Mesendoderm (in vitro differentiated cells): ENCODE measurements at places on chromosomes 1 and 21.
A peak's percentile ranks its signal among the peaks of the same experiment; 100 is the strongest.

DNA sequence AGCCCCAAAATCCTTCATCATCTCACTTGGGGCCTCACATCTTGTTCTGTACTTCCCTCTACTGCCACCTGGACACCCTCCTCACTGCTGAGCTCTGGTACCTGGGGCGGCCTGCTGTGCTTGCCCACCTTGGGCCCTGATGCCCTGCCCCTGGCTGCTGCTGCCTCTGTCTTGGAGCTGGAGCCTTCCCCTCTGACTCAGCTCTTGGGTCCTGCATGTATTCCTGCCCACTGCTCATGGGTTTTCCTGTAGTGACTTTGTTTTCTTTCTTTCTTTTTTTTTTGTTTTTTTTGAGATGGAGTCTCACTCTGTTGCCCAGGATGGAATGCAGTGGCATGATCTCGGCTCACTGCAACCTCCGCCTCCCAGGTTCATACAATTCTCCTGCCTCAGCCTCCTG lies 37.5 kb downstream of the TRAPPC10 start:
- H3K36me3 ChIP-seq, result no peaks in the 10 kb centered on the region
- H3K27me3 ChIP-seq, result no peaks in the 10 kb centered on the region
- no peak overlapping the region for H3K4me3 ChIP-seq
- no peak overlapping the region for H3K27ac ChIP-seq

DNA sequence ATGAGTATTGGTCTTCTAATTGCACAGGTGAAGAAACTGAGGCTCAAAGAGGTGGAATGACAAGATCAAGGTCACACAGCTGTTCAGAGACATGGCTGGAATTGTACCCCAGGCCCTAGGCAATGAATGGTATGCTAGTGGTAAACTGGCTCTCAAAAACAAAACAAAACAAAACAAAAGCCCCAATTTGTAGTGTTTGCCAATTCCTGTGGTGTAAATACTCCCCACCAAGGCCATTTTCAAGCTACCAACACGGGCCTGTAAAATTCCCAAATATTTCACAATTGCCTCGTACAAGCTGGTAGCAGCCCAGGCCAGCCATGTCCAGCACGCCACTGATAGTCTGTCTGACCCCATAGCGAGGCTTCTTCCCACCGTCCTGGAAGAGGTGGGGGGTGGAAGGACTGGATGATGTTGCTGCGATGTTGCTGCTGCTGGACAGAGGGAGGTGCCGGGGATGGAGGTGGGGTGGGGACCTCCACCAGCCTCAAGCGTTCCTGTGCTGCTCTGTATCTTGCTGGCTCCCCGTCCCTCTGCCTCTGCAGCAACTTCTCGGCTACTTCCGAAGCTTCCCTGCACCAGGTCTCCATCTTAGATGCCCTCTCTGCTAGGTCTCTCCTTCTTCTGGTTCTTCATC lies 62.2 kb upstream of the RUNX3 start:
- no peaks in the 10 kb centered on the region for H3K4me1 ChIP-seq
- H3K36me3 ChIP-seq, result no peaks in the 10 kb centered on the region
- no peaks in the 10 kb centered on the region for H3K27me3 ChIP-seq
- no peak overlapping the region for H3K4me3 ChIP-seq

GRCh38 chr1:31666263-31666963 lies 21.7 kb upstream of the PEF1 start:
- no peak overlapping the region for H3K4me3 ChIP-seq
- no peaks in the 10 kb centered on the region for H3K27me3 ChIP-seq
- no peak overlapping the region for H3K27ac ChIP-seq
- no peaks in the 10 kb centered on the region for H3K4me1 ChIP-seq
- DNase-seq, result no peak

DNA sequence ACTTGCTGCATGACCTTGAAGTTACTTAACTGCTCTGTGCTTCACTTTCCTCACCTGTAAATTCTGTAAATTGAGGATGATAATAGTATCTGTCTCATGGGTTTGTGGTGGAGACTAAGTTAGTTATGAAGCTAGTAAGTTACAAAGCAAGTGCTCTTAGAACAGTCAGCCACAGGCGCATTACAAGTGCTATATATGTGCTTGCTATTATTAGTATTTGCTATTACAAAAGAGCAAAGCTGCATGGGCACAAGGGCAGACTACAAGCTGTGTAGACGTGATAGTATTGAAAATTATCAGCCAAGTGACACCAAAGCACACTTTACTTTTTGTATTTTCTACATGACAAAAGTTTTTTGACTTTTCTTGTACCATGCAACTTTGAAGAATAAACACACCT lies 150.9 kb upstream of the CTTNBP2NL start:
- no peak overlapping the region for H3K4me3 ChIP-seq
- no peaks in the 10 kb centered on the region for H3K27me3 ChIP-seq
- no peaks in the 10 kb centered on the region for H3K4me1 ChIP-seq
- no peak overlapping the region for H3K27ac ChIP-seq
- DNase-seq, result no peak

GRCh38 chr1:193321242-193321840 lies 134.9 kb upstream of the B3GALT2 start:
- H3K27ac ChIP-seq, result no peak overlapping the region
- no peaks in the 10 kb centered on the region for H3K27me3 ChIP-seq
- H3K4me1 ChIP-seq, result no peaks in the 10 kb centered on the region
- H3K4me3 ChIP-seq, result no peak overlapping the region

GRCh38 chr21:42220138-42220701 lies 1.3 kb downstream of the ABCG1 start:
- no peaks in the 10 kb centered on the region for H3K4me1 ChIP-seq
- H3K27me3 ChIP-seq, result no peaks in the 10 kb centered on the region
- no peaks in the 10 kb centered on the region for H3K36me3 ChIP-seq
- peak; percentile 86 for DNase-seq
- H3K4me3 ChIP-seq, result no peak overlapping the region

GRCh38 chr1:217369271-217369981 lies 261.5 kb downstream of the GPATCH2 start:
- H3K36me3 ChIP-seq, result no peaks in the 10 kb centered on the region
- no peaks in the 10 kb centered on the region for H3K27me3 ChIP-seq

GRCh38 chr21:46253610-46254124 lies 25.1 kb upstream of the LSS start:
- no peaks in the 10 kb centered on the region for H3K27me3 ChIP-seq
- H3K4me1 ChIP-seq, result no peaks in the 10 kb centered on the region
- no peak overlapping the region for H3K27ac ChIP-seq
- peak; percentile 70 for DNase-seq

DNA sequence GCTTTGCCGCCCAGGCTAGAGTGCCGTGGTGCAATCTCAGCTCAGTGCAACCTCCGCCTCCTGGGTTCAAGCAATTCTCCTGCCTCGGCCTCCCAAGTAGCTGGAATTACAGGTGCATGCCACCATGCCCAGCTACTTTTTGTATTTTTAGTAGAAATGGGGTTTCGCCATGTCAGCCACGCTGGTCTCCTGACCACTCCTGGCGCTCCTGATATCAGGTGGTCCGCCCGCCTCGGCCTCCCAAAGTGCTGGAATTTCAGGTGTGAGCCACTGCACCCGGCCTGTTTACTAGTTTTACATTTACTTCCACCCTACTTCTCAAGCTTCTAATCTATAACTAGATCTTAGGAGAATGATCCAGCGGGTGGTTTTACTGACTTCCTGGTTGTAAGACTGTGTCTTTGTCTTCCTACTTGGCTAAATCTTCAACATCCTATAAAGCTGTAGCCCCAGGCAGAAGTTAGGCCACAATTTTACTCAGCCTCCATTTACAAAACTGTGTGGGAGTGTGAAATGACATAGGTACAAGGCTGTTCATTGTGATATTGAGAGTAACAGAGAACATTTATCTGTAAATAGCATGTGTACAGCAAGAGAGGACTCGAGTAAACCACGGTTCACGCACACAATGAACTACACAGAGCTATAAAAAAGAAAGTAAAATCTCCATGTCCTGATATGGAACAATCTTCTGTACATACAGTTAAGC lies 9.6 kb upstream of the POU2F1 start:
- no peaks in the 10 kb centered on the region for H3K27me3 ChIP-seq
- H3K36me3 ChIP-seq, result no peaks in the 10 kb centered on the region
- H3K4me1 ChIP-seq, result no peaks in the 10 kb centered on the region

GRCh38 chr21:43315244-43316137 lies 111.4 kb downstream of the SIK1 start:
- DNase-seq, result no peak
- no peak overlapping the region for H3K27ac ChIP-seq
- no peaks in the 10 kb centered on the region for H3K4me1 ChIP-seq
- H3K27me3 ChIP-seq, result no peaks in the 10 kb centered on the region
- no peak overlapping the region for H3K4me3 ChIP-seq

DNA sequence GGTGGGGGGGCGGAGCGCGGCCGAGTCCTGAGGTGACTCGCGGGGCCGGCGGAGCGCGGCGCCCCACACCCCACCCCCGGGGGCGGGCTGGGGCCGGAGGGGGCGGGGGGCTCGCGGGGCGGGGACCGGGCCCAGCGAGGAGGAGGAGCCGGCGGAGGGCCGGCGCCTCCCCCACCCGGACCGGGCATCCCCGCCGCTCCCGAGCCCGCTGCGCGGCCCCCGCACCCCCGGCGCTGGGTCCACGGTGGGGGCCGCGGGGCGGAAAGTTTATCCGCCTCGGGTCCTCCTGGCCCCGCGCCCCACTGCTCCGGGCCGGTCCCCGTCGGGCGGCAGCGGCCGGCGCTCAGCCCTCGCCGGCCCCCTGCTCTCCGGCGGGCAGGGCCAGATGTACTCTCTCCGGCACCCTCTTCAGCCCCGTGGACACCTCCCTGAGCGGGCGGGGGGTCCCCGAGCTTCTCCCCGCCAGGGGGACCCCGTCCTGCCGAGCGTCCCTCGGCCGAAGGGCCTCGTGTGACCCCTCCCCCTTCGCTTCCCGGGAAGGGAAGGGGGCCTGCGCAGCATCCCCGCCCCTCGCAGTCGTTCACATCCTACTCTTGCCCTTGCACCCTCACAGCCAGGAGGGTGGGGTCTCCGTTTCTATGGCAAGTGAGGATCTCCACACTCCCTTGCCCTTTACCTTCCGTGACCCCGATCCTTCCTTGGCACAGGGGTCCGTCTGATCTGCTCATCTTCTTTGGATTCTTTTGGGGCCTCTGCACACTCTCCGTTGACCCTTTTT lies 663 bp downstream of the CAMTA1 start:
- DNase-seq, result peak; percentile 59
- no peak overlapping the region for H3K27ac ChIP-seq
- H3K4me3 ChIP-seq, result peak overlapping the region; percentile 34
- H3K36me3 ChIP-seq, result no peaks in the 10 kb centered on the region

- peaks cover 3% of the 10 kb centered on the region for H3K4me1 ChIP-seq
- no peaks in the 10 kb centered on the region for H3K36me3 ChIP-seq
- H3K4me3 ChIP-seq, result no peak overlapping the region
- peak; percentile 15 for DNase-seq
These were observed 210.4 kb upstream of the RUNX1 start for GRCh38 chr21:35259457-35259856.

DNA sequence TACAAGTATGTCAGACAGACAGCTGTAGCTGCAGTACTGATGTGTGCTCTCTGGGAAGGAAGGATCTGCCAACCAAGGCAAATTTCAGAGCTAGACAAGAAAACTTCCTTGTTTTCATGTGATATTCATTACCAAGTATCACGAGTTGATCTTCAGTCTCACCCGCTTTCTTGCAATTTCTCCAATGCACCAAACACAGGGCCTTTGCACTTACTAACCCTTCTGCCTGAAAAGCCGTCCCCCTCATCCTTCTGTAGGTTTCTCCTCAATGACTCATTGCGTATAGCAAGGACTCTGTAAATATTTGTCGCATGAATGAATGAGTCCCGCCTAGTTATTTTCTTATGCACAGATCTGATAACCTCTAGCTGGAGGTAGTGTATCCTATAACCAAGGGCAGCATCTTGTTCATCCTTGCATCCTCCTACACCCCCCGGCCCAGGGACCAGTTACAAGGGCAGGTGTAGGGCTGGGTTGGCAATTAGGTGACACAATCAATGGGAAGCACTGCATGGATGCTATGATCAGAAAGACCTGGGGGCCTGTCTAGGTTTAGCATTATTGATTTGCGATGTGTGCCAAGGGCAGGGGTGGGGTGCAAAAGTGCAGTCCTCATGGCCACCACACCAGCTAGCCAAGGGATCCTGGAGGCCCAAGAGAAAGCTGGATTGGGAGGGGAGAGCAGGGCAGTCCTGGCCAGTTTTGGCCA lies 51.4 kb upstream of the GPR157 start:
- peaks cover 4% of the 10 kb centered on the region for H3K4me1 ChIP-seq
- no peaks in the 10 kb centered on the region for H3K27me3 ChIP-seq
- H3K27ac ChIP-seq, result no peak overlapping the region
- H3K4me3 ChIP-seq, result no peak overlapping the region

- peaks cover 35% of the 10 kb centered on the region for H3K4me1 ChIP-seq
- no peak overlapping the region for H3K27ac ChIP-seq
- H3K4me3 ChIP-seq, result no peak overlapping the region
These were observed 129.1 kb upstream of the SOD1 start for GRCh38 chr21:31530364-31530763.

DNA sequence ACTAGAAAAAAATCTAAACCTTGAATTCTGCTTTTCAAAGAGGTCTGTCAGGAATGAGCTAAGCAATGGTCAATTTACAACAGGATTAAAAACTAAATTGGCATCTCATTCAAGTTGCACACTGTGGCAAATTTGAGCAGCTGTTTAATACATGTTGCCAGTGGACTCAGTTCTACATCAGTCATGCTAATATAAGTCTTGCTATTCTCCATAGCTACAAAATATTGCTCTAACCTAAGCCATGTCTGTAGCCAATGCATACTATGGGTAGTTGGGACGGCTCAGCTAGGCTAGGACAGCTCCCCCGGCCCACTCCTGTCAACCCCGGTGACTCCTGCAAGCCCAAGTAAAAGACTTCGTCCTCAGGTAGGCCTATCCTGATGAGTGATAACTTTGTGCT lies 10.9 kb upstream of the VAV3 start:
- H3K4me3 ChIP-seq, result no peak overlapping the region
- no peaks in the 10 kb centered on the region for H3K4me1 ChIP-seq
- H3K27me3 ChIP-seq, result no peaks in the 10 kb centered on the region
- no peak overlapping the region for H3K27ac ChIP-seq

GRCh38 chr1:160911441-160911840 lies 26.5 kb upstream of the ITLN1 start:
- no peak overlapping the region for H3K4me3 ChIP-seq
- H3K27ac ChIP-seq, result no peak overlapping the region
- H3K4me1 ChIP-seq, result peaks cover 5% of the 10 kb centered on the region
- DNase-seq, result peak; percentile 86

- no peaks in the 10 kb centered on the region for H3K4me1 ChIP-seq
- no peaks in the 10 kb centered on the region for H3K36me3 ChIP-seq
- no peaks in the 10 kb centered on the region for H3K27me3 ChIP-seq
- no peak overlapping the region for H3K27ac ChIP-seq
These were observed 47.6 kb upstream of the PPP2R5A start for GRCh38 chr1:212237651-212238050.

DNA sequence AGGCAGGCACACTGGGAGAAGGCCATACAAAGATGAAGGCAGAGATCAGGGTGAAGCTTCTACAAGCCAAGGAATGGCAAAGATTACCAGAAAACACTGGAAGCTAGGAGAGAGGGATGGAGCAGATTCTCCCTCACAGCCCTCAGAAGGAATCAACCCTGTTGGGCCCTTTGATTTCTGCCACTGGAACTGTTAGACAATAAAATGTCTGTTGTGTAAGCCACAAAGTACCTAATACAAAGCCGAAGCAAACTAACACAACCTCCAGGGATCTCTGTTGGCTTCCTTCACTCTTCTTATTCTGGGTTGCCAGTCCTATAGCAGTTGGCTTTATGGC lies 1.7 kb upstream of the PLA2G2A start:
- H3K27me3 ChIP-seq, result no peaks in the 10 kb centered on the region
- no peaks in the 10 kb centered on the region for H3K36me3 ChIP-seq
- H3K27ac ChIP-seq, result no peak overlapping the region
- no peaks in the 10 kb centered on the region for H3K4me1 ChIP-seq
- no peak for DNase-seq

- H3K27me3 ChIP-seq, result no peaks in the 10 kb centered on the region
- no peaks in the 10 kb centered on the region for H3K36me3 ChIP-seq
- no peak for DNase-seq
- H3K4me1 ChIP-seq, result no peaks in the 10 kb centered on the region
- no peak overlapping the region for H3K4me3 ChIP-seq
These were observed 1271.0 kb downstream of the BRINP3 start for GRCh38 chr1:189206617-189207016.
